Mesothelial cell of epicardium (in vitro differentiated cells): ENCODE measurements at places on chromosomes 5 and 9. TPM values are rescaled to one million over a fixed set of nuclear protein-coding genes. Genes with fewer than 3 reads are reported as not detected.

CYLC2 gene
- total RNA-seq = not detected in 3 replicates

CLTA gene
- total RNA-seq = 173 to 181 TPM (median 180 TPM) in 3 replicates

PCDHGA12 gene
- total RNA-seq = 4.1 to 5.2 TPM (median 4.5 TPM) in 3 replicates

EXOSC3 gene
- total RNA-seq = 37.6 to 49.1 TPM (median 38.8 TPM) in 3 replicates

IFNA2 gene
- 0.34 to 0.62 TPM (median 0.58 TPM) in 3 replicates for total RNA-seq

RASEF gene
- total RNA-seq = 3.7 to 4.1 TPM (median 4.0 TPM) in 3 replicates

SPATA31C1 gene
- total RNA-seq = 0.13 to 0.29 TPM (median 0.18 TPM) in 3 replicates

PCDHB5 gene
- 5.2 to 6.8 TPM (median 6.0 TPM) in 3 replicates for total RNA-seq

HSPB3 gene
- total RNA-seq = not detected in 3 replicates

CCL27 gene
- total RNA-seq = 0.61 to 0.84 TPM in 2 of 3 replicates, not detected in the other

EDIL3 gene
- total RNA-seq = 45.2 to 51.3 TPM (median 48.0 TPM) in 3 replicates

EPB41L4A gene
- total RNA-seq = 38.6 to 42.3 TPM (median 39.3 TPM) in 3 replicates

CNTFR gene
- total RNA-seq = 25.9 to 28.9 TPM (median 27.0 TPM) in 3 replicates

EIF4EBP3 gene
- 5.2 to 7.6 TPM (median 5.9 TPM) in 3 replicates for total RNA-seq

CCL21 gene
- not detected in 3 replicates for total RNA-seq

PCDHA10 gene
- total RNA-seq = 18.6 to 20.1 TPM (median 19.8 TPM) in 3 replicates

CXXC5 gene
- 35.7 to 38.3 TPM (median 37.4 TPM) in 3 replicates for total RNA-seq

KIF4B gene
- 0.07 to 0.11 TPM in 2 of 3 replicates, not detected in the other for total RNA-seq

HDAC3 gene
- 96.0 to 108 TPM (median 102 TPM) in 3 replicates for total RNA-seq

CCNJL gene
- 8.2 to 9.7 TPM (median 8.9 TPM) in 3 replicates for total RNA-seq

FAM153A gene
- 0.04 TPM in 1 of 3 replicates, not detected in the others for total RNA-seq

GHR gene
- 7.9 to 9.9 TPM (median 9.7 TPM) in 3 replicates for total RNA-seq

NIPBL gene
- 84.0 to 92.2 TPM (median 88.6 TPM) in 3 replicates for total RNA-seq

FAM221B gene
- 0.07 TPM in 1 of 3 replicates, not detected in the others for total RNA-seq

PCDHA8 gene
- total RNA-seq = 4.5 to 5.4 TPM (median 4.7 TPM) in 3 replicates

FAM81B gene
- total RNA-seq = 2.7 to 4.3 TPM (median 4.0 TPM) in 3 replicates

CDO1 gene
- 9.9 to 13.1 TPM (median 11.8 TPM) in 3 replicates for total RNA-seq

CCDC112 gene
- 8.8 to 9.6 TPM (median 9.1 TPM) in 3 replicates for total RNA-seq

PCA3 gene
- not detected in 3 replicates for total RNA-seq

OR13F1 gene
- not detected in 3 replicates for total RNA-seq

PIP5K1B gene
- total RNA-seq = 0.87 to 1.4 TPM (median 1.3 TPM) in 3 replicates

CCDC69 gene
- 4.7 to 5.5 TPM (median 4.8 TPM) in 3 replicates for total RNA-seq

BRD8 gene
- 88.7 to 89.3 TPM (median 89.0 TPM) in 3 replicates for total RNA-seq

RMRP gene
- total RNA-seq = 20,234 to 21,305 TPM (median 21,148 TPM) in 3 replicates

KCTD16 gene
- 3.9 to 4.8 TPM (median 4.5 TPM) in 3 replicates for total RNA-seq

C5orf58 gene
- total RNA-seq = not detected in 3 replicates

TESK1 gene
- total RNA-seq = 48.7 to 52.9 TPM (median 49.0 TPM) in 3 replicates

OTP gene
- not detected in 3 replicates for total RNA-seq

NOXA1 gene
- total RNA-seq = 19.9 to 22.1 TPM (median 21.4 TPM) in 3 replicates

CDX1 gene
- 0.51 to 1.1 TPM (median 0.68 TPM) in 3 replicates for total RNA-seq

FGD3 gene
- total RNA-seq = 36.3 to 41.9 TPM (median 39.5 TPM) in 3 replicates
